ENCODE measurements at places on chromosomes 12 and 14. TPM values are rescaled to one million over a fixed set of nuclear protein-coding genes. Genes with fewer than 3 reads are reported as not detected.

- H3K4me3 ChIP-seq, result no peak overlapping the region
- H3K27me3 ChIP-seq, result no peaks in the 10 kb centered on the region
- DNase-seq, result no peak
- no peak overlapping the region for H3K27ac ChIP-seq
- peaks cover 9% of the 10 kb centered on the region for H3K4me1 ChIP-seq
Observed at GRCh38 chr14:80959496-80959895, 4.1 kb downstream of the TSHR start.

Gene RNASE3
- total RNA-seq, result not detected

Gene TMTC2
- 37.9 TPM for total RNA-seq

DNA sequence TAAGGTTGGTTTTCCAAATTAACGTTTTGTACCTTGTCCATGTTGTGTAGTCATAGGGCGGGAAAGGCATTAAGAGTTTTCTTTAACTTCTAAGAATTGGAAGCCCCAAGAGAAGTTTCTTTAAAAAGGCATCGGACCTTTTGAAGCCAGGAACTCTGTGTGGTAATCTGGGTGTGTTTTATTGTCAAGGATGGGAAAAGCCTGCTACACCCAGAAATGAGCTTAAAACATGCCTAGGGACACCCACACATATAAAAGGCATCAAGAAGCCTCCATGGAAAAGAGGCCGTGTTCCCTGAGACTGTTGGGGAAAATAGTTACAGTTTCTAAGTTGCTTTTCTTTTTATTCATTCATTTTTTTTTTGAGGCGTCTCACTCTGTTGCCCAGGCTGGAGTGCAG lies 81.0 kb upstream of the PTHLH start:
- DNase-seq, result no peak
- no peaks in the 10 kb centered on the region for H3K27me3 ChIP-seq
- no peaks in the 10 kb centered on the region for H3K36me3 ChIP-seq
- H3K27ac ChIP-seq, result no peak overlapping the region
- H3K4me1 ChIP-seq, result no peaks in the 10 kb centered on the region

DNA sequence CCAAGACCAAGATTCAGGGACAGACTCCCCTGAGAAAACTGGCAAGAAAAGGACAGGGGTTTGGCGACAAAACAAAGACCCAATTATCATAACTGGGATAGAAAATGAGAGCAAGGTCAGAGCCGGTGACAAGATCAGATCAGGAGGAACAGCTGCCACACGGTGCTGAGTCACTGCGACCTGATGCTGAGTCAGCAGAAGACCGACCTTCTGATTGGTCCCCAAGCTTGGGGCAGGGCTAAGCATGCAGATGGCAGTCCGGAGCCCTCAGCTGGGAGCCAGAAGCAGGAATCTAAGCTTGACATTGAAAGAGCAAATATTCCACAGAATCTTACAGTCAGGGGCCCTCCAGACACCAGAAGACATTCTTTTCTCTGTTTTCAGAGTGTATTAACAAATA lies 19.1 kb upstream of the ARMH4 start:
- no peak overlapping the region for H3K4me3 ChIP-seq
- H3K36me3 ChIP-seq, result no peaks in the 10 kb centered on the region
- no peaks in the 10 kb centered on the region for H3K27me3 ChIP-seq
- H3K4me1 ChIP-seq, result no peaks in the 10 kb centered on the region
- H3K27ac ChIP-seq, result no peak overlapping the region
- peak; percentile 82 for DNase-seq

DNA sequence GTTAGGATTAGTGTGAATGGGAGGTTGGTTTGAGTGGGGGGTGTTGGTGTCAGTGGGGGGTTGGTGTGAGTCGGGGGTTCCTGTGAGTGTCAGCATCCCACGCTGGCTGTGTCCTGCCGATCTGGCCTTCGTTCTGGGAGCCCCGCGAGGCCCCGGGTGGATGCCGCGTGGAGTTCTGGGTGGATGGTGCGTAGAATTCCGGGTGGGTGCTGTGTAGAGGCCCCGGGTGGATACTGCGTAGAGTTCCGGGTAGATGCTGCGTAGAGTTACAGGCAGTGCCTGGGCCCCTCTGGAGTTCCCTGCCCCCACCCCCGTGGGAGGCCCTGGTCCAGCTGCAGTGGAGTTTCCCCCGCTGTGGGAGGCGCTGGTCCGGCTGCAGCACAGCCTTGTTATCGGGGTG lies 8.7 kb downstream of the NOC4L start:
- no peaks in the 10 kb centered on the region for H3K27me3 ChIP-seq
- peak; percentile 57 for DNase-seq
- peaks cover 5% of the 10 kb centered on the region for H3K4me1 ChIP-seq
- no peak overlapping the region for H3K27ac ChIP-seq
- H3K4me3 ChIP-seq, result no peak overlapping the region

Gene DIABLO
- total RNA-seq, result 31.9 TPM

Gene KRT74
- total RNA-seq, result not detected

Gene PAX9
- total RNA-seq, result 0.78 TPM

DNA sequence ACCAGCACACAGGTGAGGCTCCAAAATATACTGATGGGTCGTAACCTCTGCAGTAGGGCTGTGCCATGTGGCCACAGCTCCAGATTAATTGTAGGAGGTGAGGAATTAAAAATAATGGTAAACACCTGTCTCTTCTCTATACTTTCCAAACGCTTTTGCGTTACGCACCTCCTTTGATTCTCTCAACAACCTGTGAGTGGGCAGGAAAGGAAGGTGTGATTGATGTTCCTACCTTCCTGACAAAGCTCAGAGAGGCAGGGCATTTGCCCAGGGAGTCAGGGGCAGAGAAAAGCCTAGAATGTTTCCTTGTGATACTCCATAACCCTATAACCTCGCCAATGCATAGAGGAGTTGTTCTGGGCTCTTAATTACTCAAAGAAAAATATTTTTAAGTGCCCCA lies 124.9 kb downstream of the PRMT8 start:
- no peaks in the 10 kb centered on the region for H3K36me3 ChIP-seq
- no peak overlapping the region for H3K4me3 ChIP-seq
- H3K4me1 ChIP-seq, result no peaks in the 10 kb centered on the region
- DNase-seq, result no peak
- no peak overlapping the region for H3K27ac ChIP-seq

DNA sequence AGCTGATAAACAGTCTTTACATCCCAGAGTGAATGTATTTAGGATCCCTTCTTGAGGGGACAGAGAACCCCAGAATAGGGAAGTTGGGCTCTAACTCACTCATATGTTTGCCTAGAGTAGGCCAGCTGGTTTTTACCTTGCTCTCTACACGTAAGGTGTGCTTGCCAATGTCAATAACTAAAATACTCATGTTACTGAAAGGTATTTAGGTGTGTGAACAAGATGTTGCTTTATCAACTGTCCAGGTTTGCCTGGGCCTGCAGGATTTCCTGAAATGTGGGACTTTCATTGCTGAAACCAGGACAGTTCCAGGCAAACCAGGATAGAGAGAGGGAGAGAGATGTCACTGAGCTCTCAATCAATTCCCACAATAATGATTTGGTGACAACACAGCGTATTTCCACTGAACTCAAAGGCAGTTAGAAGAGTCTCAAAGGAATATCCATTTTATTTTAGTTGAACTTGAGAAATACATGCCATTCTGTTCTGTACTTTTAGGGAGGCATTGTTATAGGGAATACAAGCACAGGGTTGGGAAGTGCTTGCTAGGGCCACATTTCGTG lies 171.7 kb downstream of the NRXN3 start:
- no peaks in the 10 kb centered on the region for H3K4me1 ChIP-seq
- H3K27ac ChIP-seq, result no peak overlapping the region
- H3K36me3 ChIP-seq, result no peaks in the 10 kb centered on the region
- DNase-seq, result no peak
- no peaks in the 10 kb centered on the region for H3K27me3 ChIP-seq
- no peak overlapping the region for H3K4me3 ChIP-seq

Gene UBE3B
- total RNA-seq, result 39.1 TPM

- no peak overlapping the region for H3K27ac ChIP-seq
- DNase-seq, result no peak
- H3K4me1 ChIP-seq, result no peaks in the 10 kb centered on the region
- H3K4me3 ChIP-seq, result no peak overlapping the region
- no peaks in the 10 kb centered on the region for H3K27me3 ChIP-seq
Observed at GRCh38 chr12:6839482-6840201, 1.1 kb upstream of the GNB3 start.

Gene PLXNC1
- 15.7 TPM for total RNA-seq

Data from upper lobe of right lung (tissue), 1 donor.